Lower leg skin (tissue), 4 donors: ENCODE measurements at places on chromosomes 6 and 20. TPM values are rescaled to one million over a fixed set of nuclear protein-coding genes. Genes with fewer than 3 reads are reported as not detected.

PSORS1C2 gene
- 52.6 TPM for total RNA-seq

SIRPD gene
- total RNA-seq, result not detected

- DNase-seq, result peak; percentile 1
These were observed 68.8 kb downstream of the CDS2 start for GRCh38 chr20:5195655-5196054.

SMLR1 gene
- total RNA-seq, result not detected

GSTA4 gene
- total RNA-seq, result 148 TPM

GRCh38 chr6:105179244-105180065 is at the start of gene POPDC3:
Gene POPDC3 (minus strand): TSS chr6:105180014. CDS start chr6:105161909, 18,105 bp downstream.
- DNase-seq, result no peak

DNA sequence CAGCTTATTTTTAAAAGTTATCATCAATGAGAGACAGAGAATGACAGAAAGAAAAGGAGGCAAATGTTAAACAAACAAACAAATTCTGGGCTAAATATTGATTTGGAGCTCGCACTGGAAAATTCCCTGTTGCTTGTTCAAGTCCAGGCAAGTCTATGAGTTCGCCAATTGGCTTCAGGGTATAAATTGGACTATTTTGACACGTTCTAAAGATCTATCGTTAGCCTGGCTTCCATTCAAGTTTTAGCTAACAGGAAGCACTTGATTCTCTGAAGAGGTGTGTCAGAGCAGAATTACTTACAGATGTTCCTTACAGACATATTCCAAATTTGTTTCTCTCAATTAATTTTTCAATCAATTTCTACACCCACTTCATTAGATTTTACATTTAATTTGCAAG is 15.8 kb upstream of the RFPL4B start:
- DNase-seq, result no peak

DNA sequence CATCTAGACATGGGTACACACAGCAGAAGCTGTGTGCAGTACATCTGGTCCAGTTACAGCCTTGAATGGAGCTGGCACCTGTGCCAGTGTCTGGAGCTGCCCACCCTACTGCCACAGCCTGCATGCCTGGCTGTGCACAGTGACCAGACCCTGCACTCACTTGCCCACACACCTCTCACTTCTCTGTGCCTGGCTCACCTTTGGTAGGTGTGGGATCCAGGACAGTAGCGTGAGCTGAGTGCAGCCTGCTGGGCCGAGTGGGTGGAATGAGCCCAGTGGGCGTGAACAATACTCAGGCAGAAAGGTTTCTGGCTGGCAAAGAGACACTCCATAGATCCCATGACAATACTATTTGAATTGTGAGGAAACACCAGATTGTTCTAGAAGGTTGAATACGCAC is 839.5 kb upstream of the FLRT3 start:
- no peak for DNase-seq

DNA sequence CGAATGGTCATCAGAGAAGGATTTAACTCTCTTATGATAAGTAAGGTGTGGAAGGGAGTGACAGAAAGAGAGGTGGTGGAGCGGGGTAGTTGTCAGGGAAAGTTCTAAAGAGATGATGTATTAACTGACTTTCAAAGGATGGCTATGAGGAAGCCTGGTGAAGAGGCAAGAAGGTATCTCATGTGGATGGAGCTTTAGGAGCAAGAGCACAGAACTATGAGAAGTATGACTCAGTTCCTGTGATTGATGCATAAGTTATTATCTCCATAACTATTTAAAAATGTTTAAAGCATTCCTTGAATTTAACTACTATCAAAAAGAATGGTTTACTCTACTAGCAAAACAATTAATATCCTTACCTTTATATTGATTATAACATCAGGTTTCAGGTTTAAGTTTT is 28.8 kb downstream of the AK9 start:
- no peak for DNase-seq

DNA sequence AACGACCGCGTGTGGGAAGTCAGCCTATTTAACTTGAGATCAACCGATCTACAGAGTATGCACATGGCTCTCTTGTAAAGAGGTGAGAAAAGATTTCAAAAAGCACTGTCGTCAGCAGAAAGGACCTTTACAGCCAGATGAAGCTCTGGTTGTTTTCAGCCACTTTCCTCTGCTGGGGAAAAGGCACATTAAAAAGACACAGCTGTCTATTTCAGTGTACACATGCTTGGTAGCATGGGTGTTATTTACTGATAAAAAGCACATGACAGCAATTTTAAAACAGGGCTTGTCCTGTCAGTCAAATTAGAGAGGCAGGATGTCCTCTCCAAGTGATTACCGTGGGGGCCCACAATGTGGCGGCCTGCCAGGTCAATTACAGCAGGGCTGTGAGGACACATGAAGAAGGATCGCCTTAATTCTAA is 188.9 kb downstream of the PRKN start:
- DNase-seq, result no peak

DNA sequence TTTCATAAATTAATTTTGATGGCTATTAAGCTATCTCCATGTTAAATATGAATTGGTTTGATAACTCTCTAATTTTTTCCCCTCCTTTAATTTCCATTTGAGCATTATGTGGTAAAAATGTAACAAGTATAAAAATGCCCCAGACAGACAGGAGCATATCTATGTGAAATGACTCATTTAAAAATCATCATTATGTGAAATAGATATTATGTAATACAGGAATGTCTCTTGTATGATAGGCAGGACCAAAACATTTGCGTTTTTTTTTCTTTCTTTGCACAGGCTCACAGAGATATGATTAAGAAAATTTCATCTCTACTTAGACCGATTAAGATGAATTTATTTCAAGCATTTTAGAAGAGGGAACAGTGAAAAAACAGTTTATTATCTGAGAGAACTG is 95.8 kb downstream of the AKAP7 start:
- DNase-seq, result no peak

DNA sequence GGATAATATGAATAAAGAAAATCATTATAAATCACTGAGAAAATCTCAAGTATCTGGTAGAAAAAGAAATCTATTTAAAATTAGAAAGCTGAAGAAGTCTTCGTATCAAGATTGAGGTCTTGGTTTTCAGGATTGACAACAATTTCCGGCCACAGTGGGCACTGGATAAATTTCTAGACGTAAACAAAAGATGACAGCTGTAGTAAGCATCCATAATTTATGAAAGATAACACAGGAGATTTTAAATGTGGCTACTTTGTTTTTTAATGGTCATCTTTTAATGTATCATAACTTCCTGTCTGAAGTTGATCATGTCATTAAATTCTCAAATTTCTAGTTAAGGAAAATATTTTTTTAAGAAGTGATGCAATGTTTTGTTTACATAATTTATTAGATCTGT is 444.2 kb downstream of the HTR1B start:
- no peak for DNase-seq

GRCh38 chr6:122020588-122021264 is 378.7 kb upstream of the HSF2 start:
- DNase-seq, result no peak

DNA sequence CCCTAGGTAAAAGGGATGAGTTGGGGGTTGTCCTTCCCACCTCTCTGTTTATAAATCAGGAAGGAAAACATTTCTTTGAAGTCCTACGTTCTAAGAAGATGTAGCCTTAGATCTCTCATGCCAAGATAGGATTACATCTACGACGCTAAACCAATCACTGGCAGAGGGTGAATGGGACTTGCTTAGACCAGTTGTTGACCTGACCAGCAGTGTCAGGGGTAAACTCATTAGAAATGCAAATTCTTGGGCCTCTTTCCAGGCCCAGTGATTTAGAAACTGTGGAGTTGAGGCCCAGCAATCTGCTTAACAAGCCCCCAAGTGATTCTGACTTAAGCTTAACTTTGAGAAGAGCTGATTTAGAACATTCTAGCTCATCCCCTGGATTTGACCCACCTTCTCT is 147.1 kb upstream of the THEMIS start:
- DNase-seq, result no peak

DNA sequence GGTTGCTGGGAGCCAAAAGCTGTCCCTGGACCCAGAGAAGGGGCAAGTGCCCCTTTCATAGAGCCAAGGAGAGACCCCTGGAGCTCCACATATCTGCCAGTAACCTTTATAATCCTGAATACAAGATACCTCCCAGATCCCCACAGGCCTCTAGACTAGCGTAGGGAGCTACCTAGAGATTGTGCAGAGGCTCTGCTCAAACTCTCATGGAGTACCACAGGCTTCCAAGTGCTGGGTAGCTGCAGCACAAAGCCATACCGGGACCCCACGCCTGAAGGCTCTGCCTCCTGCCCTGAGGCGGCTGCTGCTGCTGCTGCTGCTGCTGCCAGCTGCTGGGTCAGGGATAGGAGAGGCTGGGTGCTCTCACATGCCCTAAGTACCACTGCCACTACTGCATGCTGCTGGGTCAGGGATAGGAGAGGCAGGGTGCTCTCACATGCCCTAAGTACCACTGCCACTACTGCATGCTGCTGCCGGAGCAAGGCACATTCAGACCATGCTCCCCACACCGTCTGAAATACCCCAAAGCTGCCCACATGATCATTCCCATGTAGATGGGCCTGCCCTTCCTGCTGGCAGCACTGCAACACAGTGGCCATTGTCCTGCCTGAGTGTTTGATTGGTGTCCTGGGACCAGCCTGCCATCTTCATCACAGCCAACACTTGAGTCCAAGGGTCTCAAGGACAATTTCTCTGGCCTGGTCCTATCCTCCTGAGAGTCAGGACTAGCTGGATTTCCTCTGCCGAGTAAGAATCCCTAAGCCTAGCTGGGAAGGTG is 1434.3 kb upstream of the ADGRB3 start:
- DNase-seq, result no peak

HLA-DMB gene
- 16.3 TPM for total RNA-seq

MEP1A gene
- not detected for total RNA-seq

TPBG gene
- 30.1 TPM for total RNA-seq

DNA sequence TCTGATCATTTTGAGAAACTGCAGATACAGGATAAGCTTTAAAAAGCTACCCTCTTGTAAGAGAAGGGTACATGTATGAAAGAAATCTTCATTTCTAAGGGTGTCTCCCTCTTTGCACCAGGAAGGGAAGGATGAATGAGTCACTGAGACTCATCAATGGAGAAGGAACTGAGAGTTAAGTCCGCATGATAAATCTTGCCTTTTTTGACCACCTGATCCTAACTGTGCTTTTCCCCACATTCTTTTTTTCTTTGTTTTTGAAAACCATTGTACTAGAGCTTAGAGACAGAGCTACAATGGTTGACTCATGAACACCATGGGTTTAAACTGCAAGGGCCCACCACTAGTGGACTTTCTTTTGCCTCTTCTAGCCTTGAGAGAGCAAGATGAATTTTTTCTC is 353.0 kb upstream of the RGS17 start:
- no peak for DNase-seq

MARCKS gene
- 48.6 TPM for total RNA-seq

DNA sequence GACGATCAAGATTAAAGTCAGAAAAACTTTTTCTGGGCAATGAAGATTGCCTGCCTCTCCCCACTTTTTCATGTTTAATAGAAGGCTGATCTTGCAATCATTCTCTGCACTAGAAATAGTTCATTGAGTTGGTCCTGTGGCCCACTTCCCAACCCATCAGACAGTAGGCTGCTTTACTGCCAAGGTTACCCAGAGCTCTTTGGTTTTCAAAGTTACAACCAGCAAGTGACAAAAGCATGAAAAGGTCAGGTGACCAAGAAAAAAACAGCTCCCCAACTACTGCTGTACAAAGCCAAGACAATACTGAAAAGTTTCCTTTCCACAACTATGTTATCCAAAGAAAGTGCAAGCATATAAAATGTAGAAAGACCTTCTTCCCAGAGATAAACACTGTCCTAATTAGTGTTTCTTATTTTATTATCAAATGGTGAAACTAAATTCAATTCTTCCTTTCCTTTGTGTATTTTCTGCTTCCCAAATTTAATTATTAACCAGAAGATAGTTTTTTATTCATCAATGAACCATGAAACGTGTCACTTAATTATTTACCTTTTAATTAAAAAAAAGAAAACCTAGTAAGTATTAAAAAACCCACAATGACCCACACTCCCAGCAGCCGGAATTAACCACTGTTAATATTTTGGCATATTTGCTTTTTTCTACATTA is 16.6 kb downstream of the DNAAF9 start:
- DNase-seq, result no peak

- peak; percentile 84 for DNase-seq
These were observed 18.1 kb upstream of the PTPN1 start for GRCh38 chr20:50491926-50492634.
